ENCODE measurements at places on chromosomes 1 and 21. TPM values are rescaled to one million over a fixed set of nuclear protein-coding genes. Genes with fewer than 3 reads are reported as not detected.

DNA sequence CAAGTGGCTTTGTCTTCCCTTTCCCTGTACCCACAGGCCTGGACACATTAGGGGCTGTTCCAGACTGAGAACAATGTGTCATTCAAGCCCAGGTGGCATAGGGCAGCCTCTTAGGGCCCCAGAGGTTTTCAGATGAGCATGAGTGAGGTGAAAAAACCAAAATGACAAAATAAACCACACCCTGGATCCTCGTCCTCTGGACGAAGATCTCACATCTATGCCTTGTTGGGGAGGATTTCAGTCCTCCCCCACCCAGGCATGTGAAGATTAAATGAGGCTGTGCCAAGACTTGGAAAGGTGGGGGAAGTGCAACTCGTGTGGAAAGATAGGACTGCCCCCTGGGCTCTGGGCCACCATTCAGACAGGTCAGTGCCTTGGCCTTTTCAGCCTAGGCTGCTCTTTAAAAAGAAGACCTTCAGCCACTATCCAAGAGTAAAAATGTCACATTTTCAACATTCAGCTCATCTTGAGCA, 32.8 kb upstream of the IL19 start:
- no peak for DNase-seq

DNA sequence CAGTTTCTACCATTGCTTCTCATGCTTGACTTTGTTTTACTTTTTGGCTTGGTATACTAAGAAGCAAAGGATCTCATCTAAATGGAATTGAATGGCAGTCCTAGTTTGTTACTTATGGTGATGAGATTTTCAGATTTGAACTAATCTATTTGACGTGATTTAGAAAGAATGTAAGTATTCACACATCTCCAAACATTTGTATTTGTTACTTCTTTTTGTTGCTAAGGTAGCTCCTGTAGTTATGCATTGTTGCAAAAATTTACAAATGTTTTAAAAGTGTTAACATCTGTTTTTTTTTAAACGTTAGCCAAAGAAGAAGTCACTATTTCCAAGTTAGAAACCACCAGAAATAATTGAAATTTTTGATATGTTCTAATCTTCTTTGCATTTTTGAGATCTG, 222.5 kb downstream of the RPS6KC1 start:
- DNase-seq, result no peak

Gene ANGPTL3
- polyA plus RNA-seq, result not detected

Gene HEYL
- polyA plus RNA-seq, result 18.2 TPM

Gene CELA3A
- polyA plus RNA-seq, result 1.6 TPM

DNA sequence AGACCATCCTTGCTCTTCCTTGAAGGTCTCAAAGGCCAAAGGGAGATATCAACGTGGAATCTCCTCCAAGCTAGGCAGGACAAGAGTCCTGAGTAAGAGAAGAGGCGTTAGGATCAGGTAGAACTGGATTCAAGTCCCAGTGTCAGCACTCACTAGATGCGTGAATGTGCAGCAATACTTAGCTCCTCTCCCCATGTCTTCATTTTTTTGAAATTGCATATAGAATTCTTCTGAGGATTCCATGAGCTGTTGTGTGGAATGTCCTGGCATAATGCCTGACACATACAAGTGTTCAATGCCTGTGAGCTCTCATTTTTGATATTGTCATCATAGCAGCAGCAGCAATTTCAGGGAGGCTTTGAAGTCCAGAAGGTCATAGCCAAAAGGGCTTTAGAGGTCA, 333.2 kb downstream of the KCNH1 start:
- DNase-seq, result no peak

Gene SPRR3
- polyA plus RNA-seq, result 2.2 TPM

Gene MEAF6
- polyA plus RNA-seq, result 67.4 TPM

GRCh38 chr21:45330075-45330781, 42.5 kb upstream of the POFUT2 start:
- no peak for DNase-seq

DNA sequence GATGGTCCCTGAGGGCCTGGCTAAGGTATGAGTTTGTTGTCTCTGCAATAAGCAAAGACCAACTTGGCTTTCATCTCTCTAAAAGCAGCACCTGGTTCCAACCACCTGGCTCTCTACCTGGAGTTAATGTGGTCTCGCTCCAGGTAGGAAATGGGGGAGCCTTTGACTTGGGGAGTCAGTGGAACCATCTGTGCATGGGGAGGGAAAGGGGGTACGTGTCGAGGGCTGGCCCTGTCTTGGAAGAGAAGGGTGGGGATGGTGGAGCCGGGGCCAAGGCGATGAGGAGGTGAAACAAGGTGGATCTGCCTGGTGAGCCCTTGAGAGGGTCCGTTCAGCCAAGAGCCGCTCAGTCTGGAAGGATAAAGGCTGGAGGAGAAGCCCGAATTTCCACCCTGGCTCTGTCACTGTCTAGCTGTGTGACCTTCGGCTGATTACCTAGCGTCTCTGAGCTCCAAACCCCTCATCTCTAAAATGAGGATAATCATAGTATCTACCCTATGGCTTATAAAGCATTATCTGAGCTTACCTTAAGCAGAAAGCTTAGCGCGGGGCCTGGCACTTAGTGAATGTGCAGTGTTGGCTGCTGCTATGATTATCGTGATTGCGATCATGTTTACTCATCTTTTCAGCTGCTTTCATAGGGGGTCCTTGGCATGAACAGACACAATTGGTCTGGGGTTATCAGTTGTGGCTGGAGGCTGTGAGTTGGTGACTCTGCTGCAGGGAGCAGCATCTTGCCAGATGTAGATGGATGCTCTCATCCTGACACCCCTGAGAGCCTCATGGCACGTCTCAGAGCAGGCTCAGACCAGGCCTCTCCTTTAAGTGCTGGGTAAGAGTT, 78.7 kb downstream of the ACTL8 start:
- no peak for DNase-seq

Gene RORC
- polyA plus RNA-seq, result 6.4 TPM

DNA sequence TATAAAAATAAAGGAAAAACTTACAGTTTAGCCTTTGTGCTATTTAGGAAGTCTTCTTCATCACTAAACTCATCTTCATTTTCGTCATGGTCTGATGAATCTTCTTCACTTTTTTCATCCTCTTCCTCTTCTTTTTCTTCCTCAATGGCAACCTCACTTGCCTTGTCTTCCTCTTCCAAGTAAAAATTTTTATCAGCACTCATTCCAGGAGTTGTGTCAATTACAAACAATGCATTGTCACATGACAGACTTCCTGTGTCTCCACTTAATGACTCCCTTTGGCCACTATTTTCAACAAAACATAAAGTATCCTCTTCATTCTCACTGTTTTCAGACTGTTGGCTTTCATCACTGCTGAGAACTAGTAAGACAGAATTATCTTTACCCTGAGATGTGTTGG, 2.8 kb downstream of the DNTTIP2 start:
- DNase-seq, result no peak

- no peak for DNase-seq
These were observed 71.1 kb upstream of the GOLT1A start for GRCh38 chr1:204284929-204285328.

DNA sequence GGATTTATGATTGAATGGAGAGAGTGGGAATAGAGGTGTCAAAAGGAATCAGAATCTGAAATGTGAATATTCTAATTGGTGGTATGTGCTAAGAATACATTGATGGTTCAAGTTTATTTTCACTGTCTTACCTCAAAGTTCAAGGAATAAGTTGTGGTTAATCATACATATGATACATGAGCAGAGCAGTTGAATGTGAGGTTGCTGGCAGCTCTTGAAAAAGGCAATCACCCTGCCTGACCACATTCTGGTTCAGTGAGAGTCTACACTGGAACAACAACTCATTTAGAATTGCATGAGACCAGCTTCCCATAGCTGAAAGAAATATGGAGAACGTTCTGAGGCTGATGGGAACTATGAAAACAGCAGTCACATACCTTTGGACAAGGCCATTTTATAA, 68.3 kb upstream of the ARHGAP29 start:
- no peak for DNase-seq

GRCh38 chr1:54275349-54275748, 75.4 kb downstream of the MRPL37 start:
- peak; percentile 94 for DNase-seq

Measured in adrenal gland (tissue), 19 donors.